AG08395 (cell line): ENCODE measurements at places on chromosomes 3 and 15.

GRCh38 chr15:42603978-42604377, 28.6 kb downstream of the STARD9 start:
- no peak for DNase-seq

- DNase-seq, result no peak
Observed at GRCh38 chr3:114567771-114568170, 273.9 kb downstream of the TIGIT start.

- no peak for DNase-seq
Observed at GRCh38 chr15:29522373-29523276, 253.0 kb upstream of the NSMCE3 start.

GRCh38 chr3:134852132-134852531, 57.1 kb downstream of the EPHB1 start:
- no peak for DNase-seq

GRCh38 chr3:113255854-113256615, 44.7 kb downstream of the BOC start:
- DNase-seq, result no peak

DNA sequence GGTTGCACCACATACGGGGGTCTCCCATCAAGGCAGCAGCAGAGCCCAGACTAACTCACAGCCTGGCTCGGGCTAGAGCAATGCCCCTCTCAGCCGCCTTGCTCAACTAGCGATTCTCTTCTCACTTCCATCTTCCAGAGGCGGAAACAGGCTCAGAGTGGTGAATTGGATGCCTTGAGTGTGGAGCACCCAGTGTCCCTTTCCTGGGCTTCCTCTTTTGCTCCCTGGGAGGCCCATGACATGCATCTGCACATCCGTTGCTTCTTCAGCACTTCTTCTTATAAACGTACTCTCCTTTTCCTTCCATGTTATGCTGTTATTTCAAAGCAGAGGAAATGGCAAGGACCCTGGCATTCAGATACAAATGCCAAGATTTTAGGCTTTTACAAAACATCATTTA, 2.1 kb upstream of the IQSEC1 start:
- DNase-seq, result no peak

DNA sequence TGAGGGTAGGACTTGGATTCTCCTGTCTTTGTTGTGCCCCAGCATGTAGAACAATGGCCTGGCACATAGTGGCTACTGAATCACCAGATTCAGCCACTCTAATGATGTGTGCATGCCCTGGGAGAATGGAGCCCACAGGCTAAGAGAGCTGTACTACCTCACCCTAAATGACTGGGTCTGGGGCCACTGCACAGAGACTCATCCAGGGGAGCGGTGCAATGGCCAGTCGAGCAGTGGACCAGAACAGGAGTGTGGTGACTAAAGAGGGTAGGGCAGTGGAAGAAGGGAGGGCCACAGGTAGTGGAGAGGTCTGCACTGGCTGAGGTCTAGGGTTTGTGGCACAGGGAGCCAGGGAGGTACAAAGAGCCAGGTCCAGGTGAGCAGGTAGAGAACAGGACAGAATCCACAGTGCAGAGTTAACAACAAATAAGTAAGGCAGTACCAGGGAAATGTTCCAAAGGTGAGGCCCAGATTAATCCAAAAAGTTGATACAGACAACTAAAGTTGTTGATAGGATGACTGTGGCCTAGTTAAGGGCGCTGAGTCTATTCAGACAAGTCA, 142.7 kb upstream of the ATP11B start:
- no peak for DNase-seq

- no peak for DNase-seq
Observed at GRCh38 chr3:170204509-170204908, 17.7 kb upstream of the PRKCI start.

- no peak for DNase-seq
Observed at GRCh38 chr15:85037641-85038040, 56.0 kb downstream of the PDE8A start.

DNA sequence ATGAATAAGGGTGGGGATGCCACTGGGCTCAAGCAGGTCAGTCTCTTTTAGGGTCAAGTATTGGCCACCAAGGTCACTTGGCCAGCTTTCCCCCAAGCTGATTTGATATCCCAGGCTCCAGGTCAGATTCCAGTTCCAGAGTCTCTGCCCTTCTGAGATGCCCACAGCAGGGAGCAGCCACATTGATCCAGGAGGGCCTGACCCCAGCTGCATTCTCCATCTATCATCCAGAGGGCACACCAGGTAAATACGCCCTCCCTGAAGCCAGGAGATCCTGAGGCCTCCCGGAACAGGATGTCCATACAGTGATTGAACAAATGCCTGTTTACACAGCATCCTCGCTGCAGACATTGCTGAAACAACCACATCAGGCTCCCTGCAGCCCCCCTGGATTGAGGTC, 264.6 kb upstream of the TLE3 start:
- DNase-seq, result no peak

- DNase-seq, result no peak
Observed at GRCh38 chr3:72816862-72817355, 31.3 kb downstream of the SHQ1 start.

DNA sequence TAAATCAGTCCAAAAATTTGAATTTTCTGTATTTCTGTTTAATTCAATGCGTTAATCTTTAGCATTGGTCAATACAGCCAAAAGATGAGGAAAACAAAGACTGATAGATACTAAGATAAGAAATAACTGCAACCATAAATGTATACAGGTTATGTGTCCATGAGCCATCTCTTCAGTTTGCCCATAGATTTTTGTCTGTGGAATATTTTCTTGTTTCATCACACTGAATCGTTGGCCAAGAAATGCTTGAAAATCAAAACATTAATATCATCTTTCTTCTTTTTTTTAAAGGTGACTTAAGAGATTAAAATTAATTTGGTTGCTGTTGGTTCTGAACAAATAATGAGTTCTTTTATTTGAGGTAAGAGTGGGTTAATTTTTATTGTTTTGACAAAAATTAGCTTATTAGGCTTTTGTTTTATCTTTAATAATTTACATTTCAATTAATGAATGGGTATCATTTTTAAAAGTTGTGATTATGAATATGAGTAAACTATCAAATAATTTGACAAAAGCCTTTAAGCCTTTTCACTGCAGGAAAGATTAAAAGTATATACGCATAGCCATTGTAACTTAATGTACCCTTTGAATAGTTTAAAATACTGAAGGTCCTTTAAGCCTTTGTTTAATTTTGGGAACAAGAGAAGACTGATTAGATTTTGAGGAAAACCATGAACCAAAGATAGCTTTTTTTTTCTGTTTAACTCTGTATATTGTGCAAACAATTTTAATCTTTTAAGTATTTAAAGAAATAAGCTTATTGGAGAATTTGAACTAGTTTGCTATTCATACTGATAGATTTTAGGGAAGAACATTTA, 14.7 kb upstream of the CHD2 start:
- no peak for DNase-seq
